ENCODE measurements at places on chromosomes 6 and 20. TPM values are rescaled to one million over a fixed set of nuclear protein-coding genes. Genes with fewer than 3 reads are reported as not detected.

Gene VSX1
- 0.44 TPM for total RNA-seq

Gene SLC17A2
- total RNA-seq = not detected

Gene TRIM15
- not detected for total RNA-seq

Gene SFTA2
- total RNA-seq = not detected

Gene NFATC2
- 5.9 TPM for total RNA-seq

Gene TCP11
- total RNA-seq = 0.32 TPM

Gene LCA5
- 8.2 TPM for total RNA-seq

Gene C6orf52
- not detected for total RNA-seq

Gene ACSS2
- 71.1 TPM for total RNA-seq

Gene TSHZ2
- total RNA-seq = 59.6 TPM

Gene RBM24
- 2.5 TPM for total RNA-seq

Gene RARS2
- total RNA-seq = 30.5 TPM

Gene ZSCAN16
- total RNA-seq = 9.7 TPM

Gene CFB
- 177 TPM for total RNA-seq

Gene EPHA7
- total RNA-seq = 0.66 TPM

Gene BMP6
- 6.2 TPM for total RNA-seq
